Activated CD4-positive, CD25-positive, alpha-beta regulatory T cell treated with anti-CD3 and anti-CD28 coated beads, Interleukin-2, amount 50 U/mL, for 24 hours (primary cell): ENCODE measurements at places on chromosomes 4 and X.
A peak's percentile ranks its signal among the peaks of the same experiment; 100 is the strongest.

GRCh38 chr4:182303847-182304246 lies 60.6 kb downstream of the TENM3 start:
- ATAC-seq: no peak

DNA sequence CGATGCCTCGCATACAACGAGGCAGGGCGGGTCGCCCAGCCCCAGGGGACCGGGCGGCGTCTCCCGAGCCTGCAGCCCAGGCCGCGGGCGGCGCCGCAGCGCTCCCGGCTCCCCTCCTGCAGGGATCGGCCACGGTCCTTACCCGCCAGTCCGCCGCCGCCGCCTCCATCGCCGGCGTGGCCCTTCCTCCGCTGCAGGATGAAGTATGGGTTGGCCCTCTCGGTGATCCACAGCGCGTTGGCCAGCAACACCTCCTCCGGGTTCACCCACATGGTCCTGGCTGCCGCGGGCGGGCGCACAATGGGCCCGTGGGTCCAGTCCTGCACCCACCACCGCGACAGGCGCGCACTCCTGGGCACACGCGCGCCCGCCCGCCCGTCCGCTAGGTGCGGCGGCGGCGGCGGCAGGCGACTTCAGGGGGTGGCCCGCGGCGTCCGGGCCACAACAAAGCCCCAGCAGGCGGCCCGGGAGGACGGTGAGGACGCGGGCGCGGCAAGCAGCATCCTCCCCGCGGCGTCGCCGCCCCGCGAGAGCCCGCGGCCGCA lies 339 bp downstream of the TBC1D9 start:
- peak; percentile 61 for ATAC-seq

GRCh38 chr4:140308366-140309123 lies 64.9 kb upstream of the SCOC start:
- no peak for ATAC-seq

DNA sequence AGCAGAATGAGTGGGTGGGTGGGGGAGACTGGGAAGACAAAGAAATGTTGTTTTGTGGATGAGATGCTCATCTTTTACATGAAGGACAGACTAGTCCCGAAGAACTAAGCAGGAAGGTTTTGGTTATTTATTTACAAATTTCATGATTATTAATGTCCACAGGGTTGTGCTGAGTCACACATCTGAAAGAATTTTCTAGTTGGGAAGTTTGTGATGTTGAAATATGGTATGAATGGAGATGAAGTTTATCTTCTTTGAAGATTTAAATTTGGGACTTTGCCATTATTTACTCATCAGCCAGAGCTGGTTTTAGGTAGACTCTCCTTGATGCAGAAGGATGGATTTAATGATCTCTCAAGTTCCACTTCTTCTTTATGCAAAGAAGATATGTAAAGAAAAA lies 75.5 kb downstream of the MOSPD2 start:
- no peak for ATAC-seq

DNA sequence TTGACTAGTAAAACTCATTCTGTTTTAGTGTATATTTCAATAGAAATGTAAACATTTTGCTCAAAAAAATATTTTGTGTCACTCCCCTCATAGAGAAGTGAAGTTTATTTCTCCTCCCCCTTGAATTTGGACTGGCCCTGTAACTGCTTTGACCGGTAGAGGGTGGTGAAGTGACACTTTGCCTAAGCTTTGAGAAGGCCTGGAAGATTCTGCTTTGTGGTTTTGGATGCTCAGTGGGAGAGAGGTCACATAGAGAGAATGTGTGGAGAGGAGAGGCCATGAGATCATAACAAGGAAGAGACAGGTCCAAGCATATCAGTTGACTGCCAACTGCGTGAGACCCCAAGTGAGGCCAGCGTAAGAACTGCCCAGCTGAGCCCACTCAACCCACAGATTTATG lies 19.1 kb upstream of the ARX start:
- no peak for ATAC-seq

DNA sequence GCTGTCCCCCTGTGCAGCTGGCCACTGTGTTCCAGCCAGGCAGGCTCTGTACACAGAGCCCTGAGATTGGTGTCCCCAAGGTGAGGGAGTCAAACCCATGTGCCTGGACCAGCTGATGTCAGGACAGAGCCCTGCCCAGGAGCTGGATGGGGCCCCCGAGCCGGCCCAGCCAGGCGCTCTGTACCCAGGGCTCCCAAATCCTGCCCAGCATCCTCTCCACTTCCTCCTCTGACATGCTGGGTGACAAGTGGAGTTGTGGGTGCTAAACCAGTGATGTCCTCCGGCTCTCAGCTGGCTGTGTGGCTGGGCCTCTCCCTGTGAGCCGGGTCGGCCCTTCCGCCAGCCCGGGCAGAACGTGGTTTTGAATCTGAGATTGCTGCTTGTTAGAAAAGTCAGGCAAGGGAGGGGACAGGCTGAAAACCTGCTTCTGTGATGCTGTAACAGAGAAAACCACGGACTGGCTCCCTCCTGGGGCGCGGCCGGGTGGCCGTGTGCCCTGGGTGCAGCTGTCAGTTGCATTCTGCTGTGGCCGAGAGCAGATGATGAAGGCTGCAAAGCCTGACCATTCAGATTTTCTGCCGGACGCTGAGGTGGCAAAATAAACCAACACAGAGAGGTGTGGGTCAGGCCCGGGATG lies 7.9 kb upstream of the CPLX1 start:
- ATAC-seq: no peak

DNA sequence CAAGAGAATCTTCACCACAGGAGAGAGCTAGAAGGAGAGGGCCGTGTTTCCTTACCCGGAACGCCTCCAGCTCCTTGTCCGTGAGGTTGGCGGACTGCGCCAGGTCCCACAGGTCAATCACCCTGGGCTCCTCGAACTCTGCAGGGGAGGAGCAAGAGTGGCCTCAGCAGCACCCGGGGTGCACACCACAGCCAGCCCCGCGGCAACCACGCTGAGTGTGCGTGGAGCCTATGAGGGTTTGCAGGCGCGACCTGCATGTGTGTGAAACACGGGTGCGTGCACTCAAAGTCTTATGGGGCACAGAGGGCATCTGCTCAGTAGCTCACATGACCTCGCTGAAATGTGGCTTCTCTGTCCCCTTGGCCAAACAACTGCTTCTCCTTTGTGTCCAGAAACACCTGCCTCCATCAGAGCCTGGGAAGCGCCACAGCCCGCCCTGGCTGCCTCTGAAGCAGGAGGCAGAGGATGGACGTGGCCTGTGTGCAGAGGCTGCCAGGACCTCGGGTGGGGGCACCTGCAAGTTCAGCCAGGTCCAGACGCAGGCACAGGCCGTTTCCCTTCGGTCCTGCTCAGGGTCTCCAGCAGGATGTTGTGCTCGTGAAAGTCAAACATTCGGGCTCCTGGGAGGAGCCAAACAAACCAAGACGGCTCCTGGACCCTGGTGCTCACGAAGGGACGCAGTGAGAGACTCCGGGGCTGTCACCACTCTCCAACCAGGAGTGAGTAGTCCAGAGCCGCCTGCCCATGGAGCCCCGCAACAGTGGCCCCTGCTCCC lies 16.0 kb downstream of the LRPAP1 start:
- ATAC-seq: no peak

- peak; percentile 32 for ATAC-seq
Observed at GRCh38 chr4:4689694-4690440, 148.0 kb upstream of the STX18 start.

- ATAC-seq: peak; percentile 8
Observed at GRCh38 chrX:48714573-48714972, 18.0 kb downstream of the SUV39H1 start.

GRCh38 chr4:182142176-182143085 lies 100.8 kb upstream of the TENM3 start:
- no peak for ATAC-seq

GRCh38 chrX:78037881-78038280 lies 66.2 kb upstream of the PGK1 start:
- no peak for ATAC-seq

DNA sequence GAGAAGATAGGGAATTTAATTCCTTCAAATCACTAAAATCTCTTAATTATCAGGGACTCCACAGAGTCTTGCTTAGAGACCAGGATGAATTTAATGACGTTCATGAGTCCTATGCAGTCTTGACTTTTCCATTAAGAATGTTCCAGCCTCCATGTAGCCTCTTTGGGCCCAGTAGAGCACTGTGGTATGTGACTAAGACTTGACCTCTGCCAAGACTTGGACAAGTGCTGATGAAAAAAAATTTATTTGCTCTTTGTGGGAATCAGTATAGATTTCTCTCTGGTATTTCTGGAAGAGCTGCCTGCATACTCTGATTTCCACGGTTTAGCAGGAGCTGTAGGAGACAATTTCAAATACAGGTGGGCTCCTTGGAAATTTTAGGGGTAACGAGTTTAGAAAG lies 40.6 kb downstream of the CHRDL1 start:
- no peak for ATAC-seq

DNA sequence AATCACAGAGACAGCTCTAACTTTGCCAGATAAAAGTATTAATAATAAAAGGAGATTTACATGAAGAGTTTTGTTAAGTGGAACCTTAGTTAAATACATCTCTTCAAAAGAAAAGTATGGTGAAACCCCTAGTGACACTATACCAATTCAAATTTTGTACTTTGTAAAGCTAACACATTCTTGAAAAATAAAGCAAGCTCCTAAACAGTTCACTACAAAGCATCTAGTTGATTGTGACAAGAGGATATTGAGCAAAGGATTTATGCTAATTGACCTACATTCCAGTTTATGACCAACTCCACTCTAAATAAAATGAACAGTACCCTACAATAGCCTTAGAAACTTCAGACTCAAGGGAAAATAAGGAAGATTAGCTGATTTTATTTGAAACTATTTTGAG lies 69.4 kb upstream of the WDR17 start:
- ATAC-seq: no peak

DNA sequence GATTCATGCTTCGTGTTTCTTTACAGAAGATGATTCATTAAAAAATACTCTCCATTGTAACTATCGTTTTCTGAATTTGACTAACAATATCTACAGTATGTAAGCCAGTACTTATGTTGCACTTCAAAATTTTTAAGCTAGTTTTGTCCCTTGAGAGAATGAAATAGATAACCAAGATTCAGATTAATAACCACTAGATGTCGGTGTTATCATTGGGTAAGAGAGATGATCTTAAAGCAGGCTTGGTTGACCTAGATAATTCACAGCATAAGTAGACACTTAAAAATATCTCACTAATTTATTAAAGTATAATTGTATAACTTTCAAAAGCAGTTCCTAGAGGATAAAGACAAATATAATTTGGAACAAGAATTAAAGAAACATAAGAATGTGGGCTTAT lies 430.9 kb downstream of the C4orf33 start:
- ATAC-seq: no peak

DNA sequence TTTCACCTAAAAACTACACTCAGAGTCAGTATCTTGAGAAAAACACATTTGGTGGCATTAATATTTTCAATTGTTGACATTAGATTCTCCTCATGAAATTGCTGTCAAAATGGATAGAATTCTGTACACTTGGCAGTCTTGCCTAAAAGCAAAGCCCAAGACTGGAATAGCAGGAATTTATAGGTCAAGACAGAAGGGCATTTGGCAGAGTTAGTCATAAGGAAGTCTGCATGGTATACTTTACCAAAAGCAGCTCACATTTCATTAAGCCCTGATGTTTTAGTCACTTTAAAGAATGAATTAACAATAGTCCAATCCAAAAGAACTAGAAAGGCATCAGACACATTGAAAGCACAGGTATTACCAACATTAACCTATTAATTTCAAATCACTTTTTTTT lies 7.1 kb downstream of the CCDC160 start:
- ATAC-seq: no peak

DNA sequence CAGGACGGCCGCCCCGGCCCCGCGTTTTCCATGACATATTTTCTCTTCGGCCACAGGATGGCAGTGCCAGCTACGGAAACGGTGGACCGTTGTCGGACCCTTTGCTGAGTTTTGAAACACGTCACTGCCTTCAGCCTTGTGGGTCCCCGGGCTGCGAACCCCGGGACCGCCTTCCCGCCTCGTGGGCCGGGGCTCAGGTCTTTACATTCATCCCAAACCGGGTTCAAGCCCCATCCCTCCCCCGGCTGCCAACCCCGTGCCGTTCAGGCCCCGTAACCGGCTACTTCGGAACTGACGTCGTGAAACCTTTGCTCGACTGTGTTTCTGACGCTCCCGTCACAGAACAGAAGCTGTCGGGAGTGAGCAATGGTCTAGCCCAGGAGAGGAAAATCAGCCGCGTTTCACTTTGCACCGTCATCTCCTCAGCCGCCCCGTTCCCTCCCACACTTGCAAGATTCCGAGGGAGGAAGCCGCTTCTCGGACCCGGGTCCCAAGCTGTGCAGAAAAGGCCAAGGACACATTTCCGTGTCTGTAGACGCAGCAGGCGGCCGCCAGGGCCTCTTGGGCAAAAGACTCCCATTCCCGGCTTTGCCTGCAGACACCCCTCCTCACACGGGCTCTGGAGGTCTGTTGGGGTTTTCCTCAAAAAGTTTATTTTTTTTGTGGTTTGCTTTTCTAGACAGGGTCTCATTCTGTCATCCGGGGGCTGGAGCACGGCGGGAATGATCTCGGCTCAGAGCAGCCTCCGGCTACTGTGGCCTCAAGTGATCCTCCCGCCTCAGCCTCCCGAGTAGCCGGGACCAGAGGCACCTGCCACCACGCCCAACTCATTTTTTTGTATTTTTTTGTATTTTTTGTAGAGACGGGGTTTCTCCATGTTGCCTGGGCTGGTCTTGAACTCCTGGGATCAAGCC lies 41.4 kb upstream of the PPP2R3B start:
- no peak for ATAC-seq

DNA sequence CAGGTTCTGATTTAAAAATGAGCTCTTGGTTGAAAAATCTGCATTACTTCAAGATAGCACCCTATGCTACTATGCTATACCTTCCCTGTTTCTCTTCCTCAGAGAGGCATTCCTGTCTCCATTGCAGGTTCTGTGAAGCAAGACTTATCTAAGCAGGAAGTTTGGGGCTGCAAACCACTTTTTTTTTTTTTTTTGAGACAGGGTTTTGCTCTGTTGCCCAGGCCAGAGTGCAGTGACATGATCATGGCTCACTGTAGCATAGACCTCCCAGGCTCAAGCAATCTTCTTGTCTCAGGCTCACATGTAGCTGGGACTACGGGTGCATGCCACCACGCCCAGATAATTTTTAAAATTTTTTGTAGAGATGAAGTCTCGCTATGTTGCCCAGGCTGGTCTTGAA lies 4.0 kb upstream of the CCNG2 start:
- ATAC-seq: no peak

DNA sequence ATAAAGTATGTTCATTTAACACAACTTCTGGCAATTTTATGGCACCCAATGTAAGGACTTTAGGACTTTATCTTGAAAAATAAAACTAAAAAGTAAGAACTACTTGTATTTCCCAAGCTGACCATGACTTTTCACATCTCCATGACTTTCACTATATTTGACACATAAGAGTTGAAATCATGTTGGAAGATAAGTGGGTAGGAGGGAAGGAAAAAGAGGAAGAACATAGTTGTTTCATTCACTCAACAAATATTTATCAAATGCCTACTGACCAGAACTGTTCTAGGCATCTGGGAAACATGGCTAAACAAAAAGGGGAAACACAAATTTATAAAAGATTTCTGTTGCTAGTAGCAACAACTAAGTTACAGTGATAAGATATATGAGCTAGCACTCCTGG lies 16.0 kb downstream of the SCLT1 start:
- ATAC-seq: no peak

- ATAC-seq: no peak
Observed at GRCh38 chr4:45100956-45101818, 374.8 kb upstream of the GNPDA2 start.

- ATAC-seq: no peak
Observed at GRCh38 chrX:111687305-111687704, 6.3 kb downstream of the ALG13 start.

- ATAC-seq: no peak
Observed at GRCh38 chr4:138977524-138977923, 38.1 kb upstream of the NOCT start.

- ATAC-seq: no peak
Observed at GRCh38 chr4:145034727-145035211, 63.2 kb downstream of the ANAPC10 start.

- ATAC-seq: peak; percentile 53
Observed at GRCh38 chr4:151667048-151667447, 93.8 kb downstream of the GATB start.
